MM.1S (cell line): ENCODE measurements at places on chromosomes 6 and 20.

GRCh38 chr6:169274781-169275180, 21.1 kb upstream of the THBS2 start:
- DNase-seq, result no peak

DNA sequence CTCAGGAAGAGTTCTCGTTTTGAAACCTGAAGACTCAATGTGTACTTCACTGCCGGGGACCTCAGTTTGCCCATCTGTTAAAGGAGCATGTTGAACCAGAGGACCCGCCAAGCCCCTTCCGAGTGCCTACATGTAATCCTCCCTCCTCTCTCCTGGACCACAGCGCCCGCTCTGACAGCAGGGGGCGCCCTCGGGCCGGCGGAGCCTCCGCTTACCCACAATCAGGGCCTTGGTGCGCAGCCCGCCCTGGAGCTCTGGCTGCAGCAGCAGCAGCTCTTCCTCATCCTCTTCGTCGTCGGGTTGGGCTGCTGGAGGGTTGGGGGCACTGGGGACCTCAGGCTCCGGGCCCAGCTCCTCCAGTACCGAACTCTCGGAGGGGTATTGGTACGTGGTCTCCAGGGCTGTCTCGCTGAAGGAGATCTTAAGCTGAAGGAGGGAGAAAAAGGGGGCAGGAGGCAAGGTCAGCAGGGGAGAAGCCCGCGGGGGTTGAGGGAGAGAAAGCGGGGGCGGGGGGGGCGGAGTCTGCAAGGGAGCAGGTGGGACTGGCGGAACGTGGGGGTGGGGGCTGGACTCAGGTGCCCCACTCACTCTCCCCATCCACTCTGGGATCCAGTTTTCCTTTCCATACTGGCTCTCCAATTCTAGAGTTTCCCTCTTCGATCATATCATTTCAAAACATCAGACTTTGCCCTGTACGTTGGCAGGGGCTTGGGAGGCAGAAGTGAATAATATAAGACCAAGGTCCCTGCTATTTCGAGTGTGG, 6.3 kb upstream of the DHX16 start:
- peak; percentile 81 for DNase-seq

DNA sequence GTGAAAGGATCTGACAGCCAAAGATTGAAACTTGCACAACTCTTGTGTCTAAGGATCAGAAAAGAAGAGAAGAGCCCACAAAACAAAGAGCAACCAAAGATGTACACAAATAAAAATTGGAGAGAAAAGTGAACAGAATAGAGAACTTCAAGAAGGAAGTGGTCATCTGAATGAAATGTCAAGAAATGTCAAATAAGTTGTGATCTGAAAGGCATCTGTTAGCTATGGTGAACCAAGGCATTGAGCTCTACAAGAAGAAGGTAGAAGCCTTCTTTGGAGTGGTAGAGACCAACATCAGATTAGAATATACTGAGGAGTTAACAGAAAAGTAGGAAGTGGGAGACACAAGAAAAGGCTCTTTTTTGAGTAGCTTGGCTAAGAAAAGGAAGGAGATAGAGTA, 28.5 kb downstream of the IL17F start:
- DNase-seq, result no peak

GRCh38 chr6:137746264-137746663, 120.8 kb upstream of the TNFAIP3 start:
- DNase-seq, result no peak

- no peak for DNase-seq
Observed at GRCh38 chr6:107187630-107188029, 72.3 kb upstream of the BEND3 start.

DNA sequence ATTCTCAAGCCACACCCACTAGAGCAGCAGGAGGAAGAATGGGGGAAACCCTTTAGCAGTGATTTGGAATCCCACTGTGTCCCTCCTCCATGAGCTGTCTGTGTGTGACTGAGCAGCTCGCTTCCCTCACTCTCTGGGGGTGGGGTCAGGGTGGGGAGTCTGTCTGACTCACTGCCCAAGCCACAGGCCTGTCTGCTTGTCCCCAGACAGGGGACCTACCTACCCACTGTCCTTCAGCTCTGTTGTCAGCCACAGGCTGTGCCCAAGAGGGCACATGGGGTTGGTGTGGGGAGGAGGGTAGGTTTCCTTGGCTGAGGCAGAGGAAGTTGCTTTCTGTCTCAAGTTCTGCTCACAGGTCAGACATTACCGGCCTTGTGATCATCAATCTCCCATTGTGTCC, 127.0 kb downstream of the MAFB start:
- DNase-seq, result no peak

DNA sequence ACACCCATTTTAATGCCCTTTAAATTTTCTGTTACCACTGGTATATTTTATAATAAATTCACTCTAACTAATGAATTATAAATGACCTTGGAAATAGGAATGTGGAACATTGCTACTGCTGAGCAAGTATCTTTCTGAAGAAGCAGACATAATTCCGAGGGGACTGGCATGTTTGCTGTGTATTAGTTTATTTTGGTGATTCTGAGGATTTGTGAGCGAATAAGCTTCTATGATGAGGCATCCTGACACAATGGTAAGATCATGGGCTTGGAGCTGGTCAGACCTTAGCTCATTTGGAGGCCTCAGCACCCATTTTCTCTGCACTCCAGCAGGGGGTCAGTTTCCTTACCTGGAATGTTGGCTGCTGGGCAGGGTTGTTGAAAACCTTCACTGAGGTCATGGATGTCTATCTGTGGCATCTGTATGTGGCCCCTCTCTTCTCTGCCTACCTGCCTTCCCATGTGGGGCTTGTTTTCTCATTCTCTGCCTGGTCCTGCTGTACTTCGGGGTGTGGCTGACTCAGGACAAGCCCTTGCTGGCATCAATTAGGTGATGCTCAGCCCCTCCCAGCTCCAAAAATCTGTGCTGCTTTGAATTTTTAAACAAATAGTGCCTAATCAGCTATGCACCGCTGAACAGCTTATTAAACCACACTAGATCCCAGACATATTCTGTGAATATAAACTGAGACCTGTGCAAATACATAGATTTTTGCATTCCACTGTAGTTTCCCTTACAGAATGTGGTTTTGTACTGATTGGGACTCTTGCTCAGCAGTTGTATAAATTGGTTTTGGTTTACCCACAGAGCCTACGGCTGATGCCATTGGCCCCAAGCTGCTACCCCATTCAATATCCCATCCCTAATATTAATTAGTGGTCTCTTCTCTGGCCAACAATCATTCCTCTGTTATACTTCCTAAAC, 10.7 kb downstream of the ARID1B start:
- no peak for DNase-seq

- no peak for DNase-seq
Observed at GRCh38 chr6:1890071-1890470, 280.4 kb downstream of the FOXC1 start.
